IMR-90 (cell line): ENCODE measurements at places on chromosomes 1 and 21. TPM values are rescaled to one million over a fixed set of nuclear protein-coding genes. Genes with fewer than 3 reads are reported as not detected.

Gene CR2
- not detected in 2 replicates for polyA plus RNA-seq

Gene ZRANB2
- 58.9 and 67.2 TPM in 2 replicates for polyA plus RNA-seq

Gene ZYG11A
- polyA plus RNA-seq: 0.49 and 0.63 TPM in 2 replicates

Gene DNAJC28
- 0.60 and 0.65 TPM in 2 replicates for polyA plus RNA-seq

Gene DMRTA2
- 0.02 TPM in 1 of 2 replicates, not detected in the other for polyA plus RNA-seq

Gene RAB7B
- 14.6 and 14.7 TPM in 2 replicates for polyA plus RNA-seq

Gene CMPK1
- 24.0 and 31.9 TPM in 2 replicates for polyA plus RNA-seq

Gene BGLAP
- polyA plus RNA-seq: 0.32 and 0.67 TPM in 2 replicates

Gene UBXN10
- polyA plus RNA-seq: not detected in 2 replicates

Gene FNDC10
- polyA plus RNA-seq: 5.8 and 7.6 TPM in 2 replicates

Gene FGR
- not detected in 2 replicates for polyA plus RNA-seq

Gene OR2W3
- polyA plus RNA-seq: 0.63 and 0.90 TPM in 2 replicates

Gene CNR2
- polyA plus RNA-seq: not detected in 2 replicates

Gene LDLRAP1
- polyA plus RNA-seq: 13.5 and 14.4 TPM in 2 replicates

Gene KCND3
- polyA plus RNA-seq: 0.03 and 0.04 TPM in 2 replicates

Gene CD34
- 0.14 and 0.16 TPM in 2 replicates for polyA plus RNA-seq

Gene ADCY10
- polyA plus RNA-seq: 0.03 and 0.19 TPM in 2 replicates

Gene FCRLA
- 0.36 and 0.46 TPM in 2 replicates for polyA plus RNA-seq

Gene SYCP1
- polyA plus RNA-seq: not detected in 2 replicates

Gene TMEM82
- polyA plus RNA-seq: not detected in 2 replicates

Gene UQCRHL
- 2.4 and 2.6 TPM in 2 replicates for polyA plus RNA-seq

Gene RGS4
- polyA plus RNA-seq: 201 and 202 TPM in 2 replicates

Gene CHI3L2
- polyA plus RNA-seq: 0.19 and 0.39 TPM in 2 replicates

Gene SERPINC1
- not detected in 2 replicates for polyA plus RNA-seq

Gene CENPS
- polyA plus RNA-seq: 10.6 and 12.3 TPM in 2 replicates

Gene ALX3
- polyA plus RNA-seq: not detected in 2 replicates
